ENCODE measurements at places on chromosomes 4 and X.

DNA sequence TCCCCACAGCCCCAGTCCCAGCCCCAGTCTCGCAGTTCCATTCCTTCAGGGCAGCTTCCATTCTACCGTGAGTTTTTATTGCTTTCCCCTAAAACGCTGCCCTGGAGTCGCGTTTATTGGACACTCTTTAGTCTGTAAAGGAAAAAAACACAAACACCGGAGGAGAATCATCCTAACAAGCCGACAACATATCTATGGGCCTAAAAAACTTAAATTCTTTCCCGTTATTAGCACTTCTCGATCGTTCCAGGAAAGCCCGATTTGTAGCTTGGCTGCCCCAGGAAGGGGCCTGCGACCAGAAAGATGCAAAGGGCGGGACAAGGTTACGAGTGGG lies 178.5 kb downstream of the CBR4 start:
- DNase-seq: no peak

DNA sequence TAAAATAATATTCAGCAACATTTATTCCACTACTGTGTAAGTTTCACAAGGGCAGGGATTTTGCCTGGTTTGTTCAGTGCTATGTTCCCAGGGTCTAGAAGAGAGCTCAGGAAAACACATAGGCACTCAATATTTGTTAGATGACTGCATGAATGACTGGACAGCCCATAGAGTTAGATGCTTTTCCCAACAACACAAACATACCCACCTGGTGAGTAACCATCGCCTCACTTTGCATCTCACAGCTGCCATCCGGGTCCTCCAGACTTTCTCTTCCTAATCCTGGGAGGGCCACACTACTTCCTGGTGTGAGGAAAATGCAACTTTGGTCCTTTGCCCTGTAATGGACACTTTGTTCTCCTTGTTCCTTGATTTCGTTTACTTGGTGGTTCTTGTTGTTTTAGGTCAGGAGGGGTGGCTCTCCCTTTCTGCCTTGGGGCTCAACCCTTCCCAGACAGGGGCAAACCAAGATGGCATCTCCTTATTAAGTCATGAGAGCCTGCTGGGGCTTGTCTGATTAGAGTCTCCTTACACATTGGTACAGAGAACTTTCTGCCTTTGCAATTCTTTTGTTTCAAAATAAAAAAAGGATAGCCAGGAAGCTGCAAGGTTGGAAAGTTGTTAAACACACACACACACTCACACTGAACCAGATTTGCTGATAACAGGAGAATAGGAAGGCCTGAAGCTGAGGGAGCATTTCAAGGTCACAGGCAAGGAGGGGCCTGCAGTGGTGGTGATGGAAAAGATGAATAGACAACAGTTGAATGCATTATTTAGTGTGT lies 190.6 kb downstream of the MID1IP1 start:
- DNase-seq: no peak

DNA sequence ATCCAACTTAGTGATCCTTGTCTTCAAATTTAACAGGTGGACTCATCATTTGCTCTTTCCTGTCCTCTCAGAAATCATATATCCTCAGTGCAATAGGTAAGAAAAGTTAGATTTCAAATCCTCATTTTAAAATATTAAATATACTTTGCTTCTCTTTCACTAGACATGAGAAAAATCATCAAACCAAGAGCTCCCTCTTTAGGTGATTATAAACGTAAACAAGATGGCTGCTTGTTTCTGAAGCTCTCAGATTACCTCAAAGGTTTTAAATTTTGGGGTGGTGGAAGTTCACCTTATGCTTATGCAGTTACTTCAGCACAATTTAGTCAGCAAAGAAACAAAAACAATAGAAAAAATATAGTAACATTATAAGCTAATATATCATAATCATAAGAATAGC lies 27.3 kb downstream of the CSN3 start:
- DNase-seq: peak; percentile 45

GRCh38 chr4:110618581-110619462 lies 4.1 kb downstream of the PITX2 start:
- no peak for DNase-seq

- no peak for DNase-seq
Measured at GRCh38 chr4:124526331-124526730, 186.2 kb downstream of the ANKRD50 start.

- DNase-seq: peak; percentile 73
Measured at GRCh38 chr4:3257556-3258482, 8.9 kb downstream of the MSANTD1 start.

DNA sequence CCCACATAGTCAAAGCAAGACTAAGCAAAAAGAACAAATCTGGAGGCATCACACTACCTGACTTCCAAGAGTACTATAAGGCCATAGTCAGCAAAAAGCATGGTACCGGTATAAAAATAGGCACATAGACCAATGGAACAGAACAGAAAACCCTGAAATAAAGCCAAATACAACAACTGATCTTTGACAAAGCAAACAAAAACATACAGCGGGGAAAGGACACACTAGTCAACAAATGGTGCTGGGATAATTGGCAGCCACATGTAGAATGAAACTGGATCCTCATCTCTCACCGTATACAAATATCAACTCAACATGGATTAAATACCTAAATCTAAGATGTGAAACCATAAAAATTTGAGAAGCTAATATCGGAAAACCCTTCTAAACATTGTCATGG lies 819.3 kb upstream of the FRG1 start:
- no peak for DNase-seq

GRCh38 chrX:153818571-153819383 lies 11.6 kb downstream of the PDZD4 start:
- no peak for DNase-seq

DNA sequence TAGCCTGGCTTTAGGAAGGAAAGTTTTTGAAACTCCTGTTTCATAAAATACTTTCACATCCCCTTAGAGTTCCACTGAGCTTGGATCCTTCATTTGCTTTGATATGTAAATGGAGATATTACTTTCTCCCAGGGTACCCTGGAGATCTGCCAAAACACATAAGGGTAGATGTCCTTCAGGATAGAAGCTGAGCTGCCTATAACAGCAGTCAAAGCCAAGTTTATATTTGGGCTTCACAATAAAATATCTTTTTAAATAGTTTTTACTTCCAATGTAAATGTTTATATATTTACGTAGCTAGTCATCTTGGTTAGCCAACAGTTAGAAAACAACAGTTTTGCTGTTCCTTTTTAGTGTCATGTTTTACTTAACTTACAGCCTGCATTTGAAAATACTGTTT lies 742.3 kb upstream of the POU3F4 start:
- DNase-seq: no peak

GRCh38 chr4:6917461-6918271 lies 8.0 kb downstream of the TBC1D14 start:
- DNase-seq: peak; percentile 53

GRCh38 chr4:89324671-89325070 lies 17.1 kb upstream of the GPRIN3 start:
- DNase-seq: peak; percentile 61

- no peak for DNase-seq
Measured at GRCh38 chrX:20515841-20516461, 249.2 kb upstream of the RPS6KA3 start.

GRCh38 chr4:31946456-31946855 lies 1226.3 kb downstream of the PCDH7 start:
- DNase-seq: no peak

DNA sequence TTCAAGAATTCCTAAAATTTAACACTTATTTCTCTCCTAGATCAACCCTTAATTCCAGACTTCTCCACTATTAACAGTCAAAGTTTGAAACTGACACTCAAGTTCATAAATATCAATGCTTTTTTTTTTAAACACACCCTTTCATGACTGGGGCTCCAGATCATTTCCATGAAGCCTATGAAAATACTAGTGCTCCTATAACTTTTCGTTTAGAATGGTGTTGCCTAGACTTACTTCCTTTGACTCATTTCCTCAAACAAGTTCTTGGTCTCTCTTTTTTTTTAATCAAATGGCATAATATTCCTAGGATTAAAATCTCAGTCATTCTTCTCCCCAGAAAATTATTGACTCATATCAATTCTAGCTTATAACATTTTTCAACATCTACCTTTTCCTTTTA lies 13.1 kb downstream of the ZMAT1 start:
- no peak for DNase-seq

GRCh38 chr4:42454755-42455420 lies 57.6 kb downstream of the SHISA3 start:
- DNase-seq: no peak

DNA sequence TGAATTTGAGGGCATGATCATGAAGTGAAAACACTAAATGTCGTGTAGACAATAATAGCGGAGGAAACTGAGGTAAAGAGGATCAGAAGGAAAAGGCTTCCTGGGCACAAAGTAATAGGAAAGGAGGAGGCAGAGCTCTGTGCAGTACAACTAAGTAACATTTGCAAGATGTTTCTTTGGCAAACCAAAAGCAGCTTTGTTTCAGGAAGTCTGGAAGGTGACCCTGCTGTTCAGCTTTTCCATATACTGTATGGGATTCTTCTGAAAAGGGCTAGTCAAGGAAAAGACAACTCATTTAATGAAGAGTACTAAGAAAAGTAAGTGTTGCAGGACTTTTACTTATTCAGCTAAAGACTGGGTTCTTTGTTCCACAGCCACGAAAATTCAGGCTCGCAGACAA lies 463.1 kb downstream of the PCDH7 start:
- DNase-seq: no peak

DNA sequence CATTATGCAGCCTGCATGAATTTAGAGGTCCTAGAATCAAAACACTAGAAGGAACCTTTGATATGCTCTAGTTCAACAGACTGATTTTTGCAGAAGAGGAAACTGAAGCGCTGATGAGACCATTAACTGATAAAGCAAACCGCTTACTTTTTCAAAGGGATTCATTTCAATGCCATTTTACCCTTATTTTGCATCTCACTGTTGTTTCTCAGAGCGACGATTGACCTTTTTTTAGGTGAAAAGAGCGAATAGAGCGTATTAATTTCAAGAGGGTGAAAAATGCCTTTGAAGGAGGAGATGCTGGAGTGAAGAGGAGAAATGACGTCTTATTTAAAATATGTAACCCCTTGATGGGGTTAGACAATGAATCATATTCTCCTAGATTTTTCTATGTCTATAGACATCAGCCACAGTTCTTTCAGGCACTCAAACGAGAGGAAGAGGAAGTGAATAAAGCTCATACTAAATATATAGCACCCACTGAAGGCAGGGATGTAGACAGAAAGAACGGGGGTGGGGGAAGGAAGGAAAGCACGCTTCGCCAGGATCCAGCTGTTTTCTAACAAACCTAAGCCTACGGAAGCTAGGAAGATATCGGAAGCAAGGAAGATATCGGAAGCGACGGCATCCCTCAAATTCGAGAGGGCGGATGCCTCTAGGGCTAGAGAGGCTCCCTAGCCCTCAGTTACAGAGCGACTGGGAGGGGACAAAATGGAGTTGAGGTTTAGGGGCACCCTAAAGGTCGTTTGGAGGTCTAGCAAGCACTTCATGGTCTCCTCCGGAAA lies 848 bp downstream of the ACSL4 start:
- DNase-seq: peak; percentile 59

- no peak for DNase-seq
Measured at GRCh38 chrX:154730253-154730891, 20.5 kb downstream of the GAB3 start.

DNA sequence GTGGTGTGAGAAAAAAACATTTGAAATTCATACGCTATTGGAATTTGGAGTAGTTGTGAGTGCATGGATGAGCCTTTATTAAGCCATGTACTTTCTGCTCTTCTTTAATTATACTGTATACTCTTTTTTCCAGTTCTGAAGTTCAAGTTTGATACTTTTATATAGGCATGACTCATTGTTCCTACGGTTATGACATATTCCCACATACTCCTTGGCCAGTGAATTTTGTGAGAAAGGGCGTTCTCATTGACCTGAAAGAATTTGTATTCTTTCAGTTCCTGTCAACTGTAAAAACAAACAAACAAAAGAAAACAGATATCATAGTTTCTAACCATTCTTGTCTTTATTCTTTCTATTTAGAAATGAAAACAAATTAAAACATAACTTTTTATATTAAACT lies 407.3 kb downstream of the MAPK10 start:
- no peak for DNase-seq

GRCh38 chr4:107366016-107366735 lies 330.1 kb upstream of the DKK2 start:
- DNase-seq: no peak

DNA sequence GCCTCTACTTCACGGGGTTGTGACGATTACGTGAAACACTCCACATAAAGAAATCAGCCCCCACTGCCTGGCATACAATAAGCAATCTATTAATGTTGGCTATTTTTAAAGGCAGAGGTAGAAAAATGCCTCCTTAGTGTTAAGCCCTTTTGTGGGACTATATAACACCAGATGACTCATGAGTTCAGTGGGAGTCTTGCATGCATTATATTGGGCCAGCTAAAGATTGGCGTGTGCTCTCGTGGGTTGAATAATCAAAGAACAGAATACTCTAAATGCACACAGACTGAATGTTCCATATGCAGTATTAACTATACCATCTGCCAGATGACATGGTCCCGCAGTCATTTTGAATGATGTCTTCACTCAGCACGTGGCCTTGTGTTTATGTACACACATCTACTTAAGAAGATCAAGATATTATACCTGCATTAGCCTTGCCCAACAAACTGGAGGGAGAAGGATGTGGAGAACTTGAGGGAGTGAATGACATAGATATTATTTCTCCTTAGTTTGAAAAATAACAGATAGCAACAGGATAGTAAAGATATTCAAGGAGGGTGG lies 85.0 kb upstream of the MYOZ2 start:
- no peak for DNase-seq

- no peak for DNase-seq
Measured at GRCh38 chr4:152996111-152996571, 60.0 kb downstream of the FHDC1 start.

DNA sequence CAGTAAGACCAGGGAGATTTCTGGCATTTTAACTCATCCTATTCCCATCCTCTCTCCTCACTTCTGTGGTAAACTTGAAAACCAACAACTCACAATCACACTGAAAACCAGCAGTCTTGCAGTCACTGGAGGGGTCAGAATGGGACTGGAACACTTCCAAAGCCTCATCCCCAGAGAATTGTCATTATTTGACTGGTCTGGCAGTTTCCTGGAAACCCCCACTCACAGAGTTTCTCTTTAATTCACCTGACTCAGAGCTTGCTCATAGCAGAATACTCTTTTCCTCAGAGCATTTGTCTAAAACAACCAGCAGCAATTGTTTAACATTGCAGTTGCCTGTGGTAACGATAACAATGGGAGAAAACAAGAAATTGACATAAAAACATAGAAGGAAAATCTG lies 7.3 kb upstream of the RAB9B start:
- no peak for DNase-seq
